ENCODE measurements at places on chromosomes 6 and 20. TPM values are rescaled to one million over a fixed set of nuclear protein-coding genes. Genes with fewer than 3 reads are reported as not detected.

Gene RFX6
- not detected for total RNA-seq

Gene POM121L2
- not detected for total RNA-seq

Gene MAP7
- not detected for total RNA-seq

- no peaks in the 10 kb centered on the region for H3K27me3 ChIP-seq
- no peaks in the 10 kb centered on the region for H3K36me3 ChIP-seq
- H3K4me1 ChIP-seq = no peaks in the 10 kb centered on the region
- no peak for DNase-seq
- H3K27ac ChIP-seq = no peak overlapping the region
These were observed 535.4 kb downstream of the EPM2A start for GRCh38 chr6:145199961-145200360.

GRCh38 chr6:72952808-72953630 lies 272.3 kb downstream of the KHDC1L start:
- H3K27ac ChIP-seq = peak overlapping the region; percentile 44
- H3K4me3 ChIP-seq = no peak overlapping the region
- no peak for DNase-seq
- H3K27me3 ChIP-seq = no peaks in the 10 kb centered on the region
- H3K4me1 ChIP-seq = no peaks in the 10 kb centered on the region

Gene C20orf144
- total RNA-seq = not detected

Data from ascending aorta (tissue), 2 donors.